DMS153 (cell line): ENCODE measurements at places on chromosomes 16 and 17.

DNA sequence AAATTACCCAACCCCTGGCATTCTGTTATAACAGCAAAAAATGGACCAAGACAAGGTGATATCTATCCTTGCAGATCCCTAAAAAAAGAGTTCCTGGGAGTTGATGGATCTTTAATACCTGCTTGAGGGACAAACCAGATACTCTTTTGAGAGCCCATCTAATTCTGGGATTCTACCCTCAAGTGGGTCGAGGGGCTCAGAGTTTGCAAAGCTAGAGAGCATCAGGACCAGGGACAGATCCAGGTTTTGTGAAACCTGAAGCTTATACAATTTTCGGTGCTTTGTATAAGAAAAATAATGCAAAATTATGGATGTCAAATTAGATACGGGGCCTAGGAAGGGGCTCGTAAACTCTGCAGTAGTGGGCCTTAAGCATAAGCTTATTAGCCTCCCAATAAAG, 130.5 kb upstream of the CRHR1 start:
- DNase-seq = no peak

DNA sequence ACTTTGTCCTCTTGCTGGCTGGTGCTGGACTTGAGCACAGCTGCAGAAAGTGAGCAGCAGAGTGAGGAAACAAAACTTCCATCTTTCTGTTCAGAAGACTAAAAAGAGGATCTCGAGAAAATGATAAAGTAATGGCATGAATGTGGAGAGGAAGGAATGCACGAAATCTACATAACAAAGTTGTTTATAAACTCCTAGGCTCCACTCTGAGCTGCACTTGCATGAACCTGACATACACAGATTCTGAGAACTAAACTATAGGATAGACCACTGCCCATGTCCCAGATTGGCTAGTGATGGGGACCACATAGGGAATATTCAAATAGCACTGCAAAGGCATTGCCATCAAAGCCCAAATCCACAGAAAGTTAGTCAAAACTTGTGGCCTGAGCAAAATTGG, 121.1 kb upstream of the MON1B start:
- DNase-seq = no peak

- DNase-seq = peak; percentile 89
Measured at GRCh38 chr16:18983565-18984434, at the start of gene TMC7. Gene TMC7 (plus strand): TSS chr16:18983934. CDS start chr16:18984064, 130 bp downstream.

DNA sequence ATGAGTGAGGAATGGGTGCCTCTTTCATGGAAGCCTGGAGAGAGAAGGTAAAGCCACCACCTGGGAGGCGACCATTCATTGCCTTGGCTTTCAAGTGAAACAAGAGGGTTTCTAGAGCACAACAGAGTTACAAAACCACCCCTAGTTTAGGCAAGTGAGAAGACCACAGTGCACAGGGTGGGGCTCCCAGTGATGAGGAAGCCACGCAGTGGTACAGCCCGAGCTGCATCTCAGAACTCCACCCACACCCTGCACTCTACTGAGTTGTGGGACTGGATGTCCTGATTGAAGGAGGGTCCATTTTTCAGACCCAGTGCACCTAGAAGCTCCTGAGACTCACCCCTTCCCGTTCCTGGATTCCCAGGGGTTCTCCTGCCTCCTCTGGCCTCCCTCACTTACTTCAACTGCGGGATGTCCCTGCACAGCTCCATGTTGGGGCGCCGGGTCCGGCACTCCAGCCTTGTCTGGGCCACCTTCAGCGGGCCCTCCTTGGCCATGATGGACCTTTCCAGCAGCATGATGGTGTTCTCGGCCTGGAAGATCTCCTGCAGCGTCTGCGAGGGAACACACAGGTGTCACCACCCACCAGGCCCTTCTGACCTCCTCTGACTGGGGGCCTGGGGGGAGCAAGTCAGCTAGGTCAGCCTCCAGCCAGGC, 55.1 kb upstream of the EMP2 start:
- DNase-seq = no peak

GRCh38 chr16:67016143-67016542, 12.8 kb upstream of the CBFB start:
- no peak for DNase-seq

- no peak for DNase-seq
Measured at GRCh38 chr17:57644326-57644725, 100.8 kb downstream of the CCDC182 start.

DNA sequence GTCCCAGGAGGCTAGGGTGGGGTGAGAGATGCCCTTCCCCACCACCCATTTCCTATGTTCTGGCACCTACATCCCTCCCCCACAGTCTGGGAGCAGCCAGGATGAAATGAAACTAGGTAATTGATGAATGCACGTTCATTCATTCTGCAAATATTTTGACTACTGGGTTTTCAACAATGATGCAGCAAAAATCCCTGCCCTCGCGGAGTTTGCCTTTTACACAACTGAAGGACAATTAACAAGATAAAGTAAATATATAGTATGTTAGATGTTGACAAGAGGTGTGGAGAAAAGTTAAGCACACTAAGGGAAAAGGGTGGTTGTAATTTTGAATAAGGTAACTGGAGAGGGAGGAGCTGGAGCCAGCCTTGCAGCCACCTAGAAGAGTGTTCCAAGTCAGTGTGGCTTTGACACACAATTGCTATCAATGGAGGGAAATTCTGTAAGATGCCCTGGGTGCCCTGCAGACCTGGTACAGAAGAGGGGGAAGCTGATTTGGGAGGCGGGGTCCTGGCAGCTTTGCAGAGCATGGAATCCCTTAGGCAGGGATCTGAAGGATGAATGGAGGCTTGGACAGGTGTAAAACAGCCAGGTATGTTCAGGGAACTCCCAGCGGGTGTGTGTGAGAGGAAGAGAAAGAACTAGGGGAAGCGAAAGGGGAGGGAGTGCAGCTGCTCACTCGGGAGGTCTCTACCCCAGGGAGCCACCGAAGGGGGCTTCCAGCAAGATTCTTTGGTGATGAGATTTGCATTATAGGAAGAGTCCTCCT, 2.5 kb downstream of the TMEM92 start:
- no peak for DNase-seq

DNA sequence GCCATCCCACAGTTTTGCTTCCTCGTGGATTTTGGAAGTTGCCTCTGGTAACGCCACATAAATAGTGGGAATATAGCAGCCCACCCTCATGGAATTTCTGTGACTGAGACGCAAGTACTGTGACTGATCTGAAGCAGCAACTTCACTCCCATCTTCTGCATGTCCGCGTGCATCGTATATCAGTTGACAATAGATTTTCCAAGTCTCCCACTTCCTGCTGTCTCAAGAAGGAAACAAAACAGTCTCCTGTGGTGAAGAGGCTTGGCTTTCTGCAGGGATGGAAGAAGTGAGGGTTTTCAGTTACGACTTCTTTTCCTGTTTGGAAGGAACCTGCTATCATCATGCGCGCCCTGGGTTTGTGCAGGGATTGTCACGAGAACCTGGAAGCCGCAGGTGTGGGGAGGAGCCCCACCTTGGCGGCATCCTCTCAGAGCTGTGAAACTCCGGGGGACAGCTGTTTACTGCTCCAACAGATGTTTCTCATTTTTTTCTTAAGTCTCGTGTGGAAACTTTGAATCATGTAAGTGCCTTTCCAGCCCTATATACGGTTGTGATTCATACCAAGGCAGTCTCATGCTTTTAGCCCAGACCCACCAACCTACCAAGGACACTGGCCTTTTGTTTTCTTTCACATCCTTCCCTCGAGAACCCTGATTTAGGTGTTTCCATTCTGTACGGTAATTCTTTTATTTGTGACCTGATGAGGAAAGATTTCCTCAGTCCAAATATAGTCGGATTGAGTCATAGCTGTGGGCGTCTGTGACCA, 57.5 kb downstream of the WIPI1 start:
- DNase-seq = no peak

DNA sequence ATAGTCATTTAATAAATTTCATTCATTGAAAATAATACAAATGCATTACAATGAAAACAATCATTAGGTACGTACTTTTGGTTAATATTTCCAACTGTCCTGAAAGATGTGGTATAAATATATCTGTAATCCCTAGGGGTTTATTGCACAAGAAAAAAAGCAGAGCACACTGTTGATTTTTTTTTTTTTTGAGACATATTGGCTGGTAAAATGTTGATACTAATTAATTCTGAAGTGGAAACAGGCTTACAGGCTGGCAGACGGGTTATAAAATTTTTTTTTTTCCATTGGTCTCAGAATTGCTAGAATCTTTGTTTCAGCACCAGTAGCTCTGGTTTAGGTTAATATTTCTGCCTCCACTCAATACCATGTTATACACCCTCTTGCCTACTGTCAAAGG, 193.6 kb downstream of the MAP2K6 start:
- DNase-seq = no peak

DNA sequence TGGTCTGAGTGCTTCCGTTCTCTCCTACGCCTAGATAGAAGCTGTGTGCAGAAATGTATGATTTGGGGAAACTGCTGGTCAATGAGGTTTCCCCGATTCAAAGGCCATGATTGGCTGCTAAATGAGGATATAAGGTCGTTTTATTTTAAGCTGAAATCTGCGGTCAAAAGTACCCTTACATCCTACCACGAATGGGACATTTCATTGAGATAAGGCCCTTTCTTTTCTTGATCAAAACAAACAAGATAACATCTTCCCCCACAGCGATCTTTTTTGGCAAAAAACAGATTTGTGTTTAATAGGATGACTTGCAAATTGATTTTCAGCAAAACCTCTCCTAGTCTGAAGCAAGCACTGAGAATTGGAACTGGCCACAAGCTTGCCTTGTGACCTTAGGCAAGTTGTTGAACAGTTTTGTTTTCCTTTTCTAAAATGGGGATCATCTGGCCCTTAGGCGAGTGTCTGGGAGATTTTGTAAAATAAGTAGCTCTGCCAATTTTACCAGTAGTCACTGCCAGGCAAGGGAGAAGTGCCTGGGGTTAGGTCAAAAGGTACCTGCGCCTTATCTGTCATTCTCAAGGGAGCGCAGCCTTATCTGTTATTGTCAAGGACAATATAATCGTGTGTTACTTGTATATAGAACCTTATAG, 635 bp downstream of the SCPEP1 start:
- DNase-seq = no peak

DNA sequence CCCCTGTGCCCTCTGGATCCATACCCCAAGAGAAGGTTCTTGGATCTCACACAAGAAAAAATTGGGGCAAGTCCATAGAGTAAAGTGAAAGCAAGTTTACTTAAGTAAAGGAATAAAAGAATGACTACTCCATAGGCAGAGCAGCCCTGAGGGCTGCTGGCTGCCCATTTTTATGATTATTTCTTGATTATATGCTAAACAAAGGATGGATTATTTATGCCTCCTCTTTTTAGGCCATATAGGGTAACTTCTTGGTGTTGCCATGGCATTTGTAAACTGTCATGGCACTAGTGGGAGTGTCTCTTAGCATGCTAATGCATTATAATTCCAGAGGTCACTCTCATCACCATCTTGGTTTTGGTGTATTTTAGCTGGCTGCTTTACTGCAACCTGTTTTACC, 70.8 kb downstream of the NLK start:
- DNase-seq = no peak

GRCh38 chr17:29686993-29687590, 64.4 kb upstream of the CORO6 start:
- DNase-seq = no peak

DNA sequence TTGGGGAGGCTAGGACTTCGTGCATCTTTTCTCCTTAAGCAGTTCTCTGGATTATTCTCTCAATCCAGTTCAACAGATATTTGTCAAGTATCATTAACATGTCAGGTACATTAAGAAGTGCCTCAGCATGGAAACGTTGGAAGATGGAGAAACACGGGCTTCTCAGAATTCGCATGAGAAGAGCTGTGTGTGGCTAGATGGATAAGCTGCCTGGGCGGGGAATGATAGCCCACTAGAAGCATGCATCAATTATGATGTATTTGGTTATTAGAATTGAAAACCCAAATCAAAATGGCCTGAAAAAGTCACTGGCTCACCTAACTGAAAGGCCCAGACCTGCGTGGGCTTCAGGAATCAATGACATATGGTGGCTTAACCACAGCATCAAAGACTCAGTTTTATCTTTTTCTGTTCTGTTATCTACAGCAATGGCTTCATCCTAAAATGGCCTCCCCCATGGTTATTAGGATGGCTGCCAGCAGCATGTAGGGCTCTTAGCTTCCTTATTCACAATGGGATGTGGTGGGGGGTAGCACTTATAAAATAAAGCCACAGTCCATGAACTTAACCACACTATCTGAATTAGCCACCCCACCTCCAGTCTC, 43.9 kb downstream of the MMD start:
- DNase-seq = no peak

DNA sequence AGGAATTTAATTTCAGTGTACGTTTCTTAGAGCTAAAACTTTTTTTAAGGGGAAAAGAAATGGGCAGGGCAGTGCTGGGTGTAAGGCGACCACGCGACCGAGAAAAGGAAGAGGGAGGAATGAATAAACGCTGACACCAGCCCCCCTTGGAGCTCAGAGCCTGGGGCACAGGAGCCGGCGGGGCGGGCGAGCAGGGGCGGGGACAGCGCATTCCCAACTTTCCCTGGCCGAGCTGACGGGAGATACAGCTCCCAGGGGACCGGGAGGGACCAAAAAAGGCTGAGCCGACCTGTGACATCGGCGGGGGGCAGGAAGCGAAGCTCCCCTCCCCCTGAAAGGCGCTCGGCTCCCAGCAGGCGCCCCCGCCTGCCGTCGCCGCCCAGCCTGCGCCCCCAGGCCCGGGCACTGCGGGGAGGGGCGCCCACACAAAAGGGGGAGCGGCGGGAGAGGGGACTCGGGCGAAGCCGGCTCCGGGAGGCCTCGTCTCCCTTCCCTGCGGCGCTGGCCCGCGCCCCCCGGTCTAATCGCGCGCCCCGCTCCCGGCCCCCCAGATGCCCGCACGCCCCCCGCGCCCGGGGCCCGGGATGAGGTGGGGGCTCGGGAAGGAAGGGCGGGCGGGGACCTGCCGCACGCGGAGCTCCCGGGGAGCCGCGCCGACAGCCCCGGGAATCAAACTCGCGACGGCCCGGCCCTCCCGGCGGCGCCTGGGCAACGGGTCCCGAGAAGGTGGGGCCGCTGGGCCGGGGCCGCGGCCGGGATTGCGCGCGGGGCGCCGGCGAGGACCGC, 622 bp downstream of the CUEDC1 start:
- DNase-seq = peak; percentile 35

DNA sequence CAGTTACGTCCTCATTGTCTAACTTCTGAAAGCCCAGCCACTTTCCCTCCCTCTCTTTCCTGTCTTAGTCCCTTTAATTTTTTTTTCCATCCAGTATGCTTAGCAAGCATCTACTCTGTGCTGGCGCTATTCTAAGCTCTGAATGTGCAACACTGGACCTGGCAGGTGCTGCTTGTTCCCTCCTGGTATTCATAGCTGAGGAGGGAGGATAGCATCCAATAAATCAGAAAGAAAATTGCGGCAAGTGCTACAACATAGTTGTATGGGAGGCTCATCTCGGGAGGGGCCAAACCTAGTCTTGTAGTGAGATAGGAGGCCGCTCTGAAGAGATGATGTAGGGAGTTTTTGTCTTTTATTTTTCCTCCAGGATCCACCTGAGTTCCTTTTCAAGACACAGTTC, 457.3 kb upstream of the HSBP1 start:
- DNase-seq = no peak
